GM19239 (cell line): ENCODE measurements at places on chromosomes 7 and 10.

- no peak for DNase-seq
Measured at GRCh38 chr10:102300278-102300843, 55.0 kb downstream of the GBF1 start.

GRCh38 chr10:114458216-114458920 is 54.1 kb upstream of the AFAP1L2 start:
- DNase-seq = no peak

DNA sequence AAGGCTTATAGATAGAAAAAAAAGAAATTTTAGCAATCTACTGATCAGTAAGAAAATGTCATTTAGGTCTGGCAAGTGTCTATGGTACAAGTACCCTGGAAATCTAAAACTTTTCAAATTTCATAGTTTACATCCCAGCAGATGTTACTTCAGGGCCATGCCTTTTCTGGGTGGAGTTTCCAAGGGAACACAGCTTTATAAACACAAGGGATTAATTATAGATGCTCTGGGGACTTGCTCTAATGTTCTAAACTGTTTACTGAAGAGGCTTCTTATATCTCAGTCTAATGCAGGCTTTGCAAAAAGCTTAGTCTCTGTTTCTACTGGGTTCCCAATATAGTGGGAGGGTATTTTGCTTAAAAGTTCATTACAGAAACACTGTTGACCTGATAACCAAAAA is 3.1 kb downstream of the CD36 start:
- DNase-seq = no peak

DNA sequence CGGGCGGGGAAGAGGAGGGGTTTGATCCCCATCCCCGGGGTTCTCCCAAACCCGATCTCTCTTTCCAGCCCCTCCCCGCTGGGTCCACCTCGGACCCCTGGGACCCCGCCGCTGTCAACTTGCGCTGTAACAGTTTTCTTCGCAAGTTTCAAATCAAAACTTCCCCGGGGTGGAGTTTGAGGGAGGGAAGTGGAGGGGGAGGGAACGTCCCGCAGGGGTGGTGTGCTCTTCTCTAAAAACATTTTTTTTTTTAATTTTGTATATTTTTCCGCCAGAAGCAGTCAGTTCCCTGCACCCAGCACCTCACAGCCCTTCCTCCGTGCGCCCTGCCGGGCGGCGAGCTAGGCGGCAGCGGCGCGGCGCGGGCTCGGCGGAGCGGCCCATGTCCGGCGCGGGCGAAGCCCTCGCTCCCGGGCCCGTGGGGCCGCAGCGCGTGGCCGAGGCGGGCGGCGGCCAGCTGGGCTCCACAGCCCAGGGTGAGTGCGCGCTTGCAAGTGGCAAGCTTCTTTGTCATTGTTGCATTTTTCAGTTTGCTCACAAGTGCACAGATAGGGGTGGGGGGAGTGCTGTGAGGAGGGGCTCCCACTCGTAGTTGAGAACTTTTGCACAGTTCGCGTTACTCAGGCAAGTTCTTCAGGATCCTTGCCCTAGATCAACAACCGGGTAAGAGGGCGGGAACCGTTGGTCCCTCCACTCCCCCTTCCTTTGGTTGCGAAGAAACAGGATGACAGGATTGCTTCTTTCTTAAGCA is 933 bp downstream of the MDFIC start:
- DNase-seq = no peak

DNA sequence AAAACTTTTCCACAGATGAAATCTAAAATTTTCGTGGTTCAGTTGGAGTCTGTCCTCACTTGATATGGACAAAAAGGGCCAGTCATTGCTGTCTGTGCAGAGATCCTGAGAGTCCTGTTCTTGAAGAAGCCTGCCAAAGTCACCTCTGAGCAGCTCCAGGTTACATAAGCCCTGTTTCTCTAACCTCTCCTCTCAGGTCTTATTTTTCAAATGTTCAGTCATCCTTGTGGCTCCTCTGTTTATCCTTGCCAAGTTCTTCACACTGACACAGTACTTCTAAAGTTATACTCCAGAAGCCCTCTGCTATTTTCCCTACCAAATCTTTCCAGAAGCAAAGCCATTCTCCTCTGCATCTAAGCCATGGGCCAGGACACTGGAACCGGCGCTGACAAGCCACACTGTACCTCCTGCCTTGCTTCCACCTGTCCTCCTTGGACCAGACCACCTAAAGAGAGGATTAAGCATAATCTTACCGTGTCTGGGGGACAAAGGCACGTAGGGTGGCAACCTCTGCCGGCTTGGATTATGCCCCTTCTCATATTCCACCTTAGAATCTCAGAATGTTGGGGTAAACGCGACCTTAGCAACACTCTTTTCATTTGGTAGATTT is 161.6 kb downstream of the JAZF1 start:
- DNase-seq = no peak
